ENCODE measurements at places on chromosomes 3 and 15. TPM values are rescaled to one million over a fixed set of nuclear protein-coding genes. Genes with fewer than 3 reads are reported as not detected.

Gene DHFR2
- total RNA-seq, result 0.74 TPM

Gene CHST13
- not detected for total RNA-seq

- no peak for DNase-seq
Observed at GRCh38 chr15:58241872-58242271, 103.7 kb downstream of the AQP9 start.

Gene ACP3
- not detected for total RNA-seq

GRCh38 chr3:73796382-73796781 lies 171.6 kb upstream of the PDZRN3 start:
- no peak for DNase-seq

- DNase-seq, result no peak
Observed at GRCh38 chr3:171895900-171896299, 52.8 kb downstream of the TMEM212 start.

GRCh38 chr3:63875510-63875909 lies 11.8 kb downstream of the ATXN7 start:
- DNase-seq, result no peak

DNA sequence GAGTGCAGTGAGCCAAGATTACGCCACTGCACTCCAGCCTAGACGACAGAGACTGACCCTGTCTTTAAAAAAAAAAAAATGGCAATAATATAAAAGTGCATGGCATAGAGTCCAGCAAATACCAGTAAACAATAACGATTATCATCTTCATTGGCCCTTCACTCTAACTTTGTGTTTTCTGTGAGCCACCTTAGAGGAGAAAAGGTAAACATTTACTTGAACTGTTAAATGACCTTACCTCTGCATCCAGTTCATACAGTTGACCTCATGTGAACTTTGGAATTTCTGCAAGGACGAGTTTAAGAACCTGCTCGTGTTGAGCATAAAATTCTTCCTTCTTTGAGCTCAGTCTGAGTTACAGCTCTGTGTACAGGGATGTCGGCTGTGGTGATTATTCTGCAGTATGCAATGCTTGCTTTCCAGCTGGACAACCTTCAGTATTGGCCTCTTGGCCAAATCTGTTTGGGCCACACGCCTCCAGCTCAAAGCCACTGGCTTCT lies 56.6 kb downstream of the RLBP1 start:
- DNase-seq, result no peak

DNA sequence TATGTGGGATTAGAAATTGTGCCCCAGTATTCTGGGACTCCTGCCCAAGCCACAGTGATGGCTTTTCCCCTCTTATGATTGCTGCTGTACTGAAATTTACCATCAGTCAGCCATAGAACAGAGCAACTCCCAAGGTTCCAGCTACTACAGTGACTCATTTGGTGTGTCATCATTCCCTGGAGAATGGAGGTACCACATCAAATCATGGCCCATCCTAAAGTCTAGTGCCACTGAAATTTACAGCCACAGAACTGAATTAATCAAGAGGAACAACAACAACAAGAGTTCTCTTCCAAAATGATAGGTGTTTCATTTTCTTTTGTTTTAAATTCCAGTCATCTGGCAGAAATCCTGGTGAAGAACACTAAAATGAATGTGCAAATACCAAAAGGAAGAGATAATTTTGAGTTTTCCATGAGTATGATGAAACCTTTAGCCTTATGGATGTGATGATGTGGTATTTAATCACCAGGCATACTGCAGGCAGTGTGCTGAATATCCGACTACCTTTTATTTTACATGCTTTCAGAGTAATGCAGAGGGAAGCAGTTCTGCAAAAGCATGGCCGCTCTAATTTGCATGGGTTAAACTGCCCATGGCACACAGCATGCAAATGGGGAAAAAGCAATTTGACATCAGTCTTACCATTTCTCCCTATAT lies 75.6 kb upstream of the SLC2A2 start:
- DNase-seq, result no peak

Gene KY
- not detected for total RNA-seq

Gene IMPG2
- 0.45 TPM for total RNA-seq

Gene TF
- 0.34 TPM for total RNA-seq

Gene COX5A
- 40.7 TPM for total RNA-seq

DNA sequence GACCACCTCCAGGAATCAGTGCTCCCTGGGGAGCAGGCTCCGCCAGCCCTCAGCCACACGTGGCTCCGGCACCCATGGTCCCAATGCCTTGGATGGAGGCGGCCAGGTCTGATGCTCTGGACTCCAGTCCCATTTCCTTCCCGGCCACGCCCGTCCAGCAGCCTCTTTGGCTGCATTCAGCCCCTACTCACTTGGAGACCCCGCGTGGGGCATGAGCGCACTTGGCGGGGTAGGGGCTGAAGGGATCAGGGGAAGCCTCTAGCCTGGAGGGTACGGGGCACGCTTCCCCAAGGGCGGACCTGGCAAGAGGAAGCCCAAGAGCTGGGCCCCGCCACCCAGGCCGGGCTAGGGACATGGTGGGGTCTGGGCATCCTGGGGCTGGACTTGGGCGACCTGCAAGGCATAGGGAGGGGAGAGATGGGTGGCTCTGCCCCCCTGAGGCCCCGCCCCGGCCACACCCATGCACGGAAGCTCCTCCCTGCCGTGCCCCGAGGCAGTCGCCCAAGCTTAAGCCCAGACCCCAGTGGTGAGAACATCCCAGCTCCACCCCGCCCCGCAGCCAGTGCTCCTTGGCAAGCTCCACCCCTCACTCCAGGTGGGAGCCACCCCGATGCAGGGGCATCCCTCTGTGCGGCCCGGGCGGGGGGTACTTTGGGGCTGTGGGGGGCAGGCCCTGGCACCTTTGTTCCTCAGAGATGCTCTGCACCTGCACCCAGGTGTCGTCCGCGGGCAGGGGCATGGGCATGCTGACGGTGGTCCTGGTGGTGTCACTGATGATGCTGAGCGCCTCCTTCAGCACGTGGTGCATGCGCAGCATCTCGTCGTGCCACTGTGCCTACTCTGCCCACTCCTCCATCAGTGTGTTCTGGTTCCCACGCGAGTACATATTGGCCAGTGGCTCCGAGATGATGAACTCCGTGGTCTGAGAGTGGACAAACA lies 163.5 kb downstream of the GOLGA6L4 start:
- DNase-seq, result no peak

GRCh38 chr15:92930776-92931175 lies 30.7 kb downstream of the CHD2 start:
- DNase-seq, result no peak

Gene DOCK3
- 1.1 TPM for total RNA-seq

GRCh38 chr3:38950581-38950980 lies 101.2 kb downstream of the SCN11A start:
- no peak for DNase-seq

DNA sequence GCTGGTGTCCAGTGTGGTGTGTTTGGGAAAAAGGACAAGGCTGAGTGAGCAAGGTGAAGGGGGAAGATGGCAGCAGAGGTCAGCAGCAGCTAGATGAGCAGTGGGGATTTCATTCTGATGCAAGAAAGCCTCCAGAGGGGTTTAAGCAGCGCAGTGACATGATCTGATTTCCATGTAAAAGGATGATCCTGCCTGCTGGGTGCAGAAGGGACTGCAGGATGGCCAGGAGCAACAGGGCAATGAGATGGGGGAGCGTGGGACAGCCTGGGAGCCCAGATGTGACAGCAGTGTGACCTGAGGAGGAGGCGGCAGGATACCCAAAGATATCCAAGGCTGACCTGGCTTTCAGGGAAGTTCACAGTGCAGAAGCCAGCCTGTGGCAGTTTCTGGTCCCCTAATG lies 6.1 kb downstream of the WNT7A start:
- no peak for DNase-seq

Gene RARRES1
- not detected for total RNA-seq

Data from CD4-positive, alpha-beta T cell (primary cell).